ENCODE measurements at places on chromosomes 16 and 17.

DNA sequence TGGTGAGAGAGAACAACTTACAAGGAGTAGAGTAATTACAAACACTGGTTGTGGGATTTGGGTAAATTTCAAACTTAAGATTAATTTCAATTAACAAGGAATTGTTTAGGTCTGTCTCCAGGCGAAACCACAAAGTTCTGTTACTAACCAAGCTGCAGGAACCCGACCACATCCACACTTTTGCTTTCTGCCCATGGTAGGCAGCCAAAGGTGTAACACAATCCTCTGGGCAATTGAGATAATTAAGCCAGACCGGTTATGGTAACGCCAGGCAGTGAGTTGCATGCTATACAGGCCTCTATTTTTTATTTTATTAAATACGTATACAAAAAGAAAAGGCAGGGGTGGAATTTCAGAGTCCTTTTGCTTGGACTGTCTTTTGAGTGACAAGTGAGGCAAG is 12.0 kb downstream of the KCNJ2 start:
- DNase-seq = no peak

- no peak for DNase-seq
These were observed 125.2 kb upstream of the SOX9 start for GRCh38 chr17:71995590-71995989.

- no peak for DNase-seq
These were observed 13.6 kb downstream of the SCGB1C2 start for GRCh38 chr17:151004-151403.

- DNase-seq = no peak
These were observed 7.5 kb downstream of the RSL1D1 start for GRCh38 chr16:11843861-11844260.

- peak; percentile 4 for DNase-seq
These were observed 4.7 kb upstream of the MMP15 start for GRCh38 chr16:58020628-58021521.

Measured in NCI-H146 (cell line).